Hematopoietic multipotent progenitor cell treated with erythropoietin and hydrocortisone succinate and interleukin-3 and kit ligand, for 4 days (in vitro differentiated cells): ENCODE measurements at places on chromosomes 4 and X.

DNA sequence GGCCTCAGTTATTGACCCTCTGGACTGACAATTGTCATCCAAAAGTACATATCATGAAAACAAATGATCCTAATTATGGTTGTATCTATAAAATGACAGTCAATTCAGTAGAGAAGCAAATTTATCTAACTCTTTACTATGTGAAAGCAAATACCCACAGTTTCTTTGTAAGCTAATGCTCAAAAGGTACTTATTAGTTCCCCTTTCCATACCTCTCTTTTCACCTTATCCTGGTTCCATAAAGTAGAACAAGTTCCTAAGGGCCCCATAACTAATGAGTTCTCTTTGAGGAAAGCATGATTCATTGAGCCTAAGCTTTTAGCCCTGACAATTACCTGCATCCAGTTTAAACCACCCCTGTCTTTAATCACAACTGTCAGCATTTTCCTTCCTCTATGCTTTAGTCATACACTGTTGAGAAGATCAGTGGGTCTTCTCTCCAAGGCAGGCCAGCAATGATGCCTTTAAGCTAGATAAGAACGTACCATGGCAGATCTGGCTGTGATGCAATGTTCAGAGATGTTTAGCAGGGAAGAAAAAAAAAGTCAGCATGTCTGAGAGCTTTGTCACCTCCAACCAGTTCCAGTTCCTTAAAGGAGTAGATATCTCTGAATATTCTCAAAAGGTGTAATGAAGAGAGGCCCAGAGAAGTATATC lies 179.7 kb upstream of the RASGEF1B start:
- peak; percentile 36 for DNase-seq

DNA sequence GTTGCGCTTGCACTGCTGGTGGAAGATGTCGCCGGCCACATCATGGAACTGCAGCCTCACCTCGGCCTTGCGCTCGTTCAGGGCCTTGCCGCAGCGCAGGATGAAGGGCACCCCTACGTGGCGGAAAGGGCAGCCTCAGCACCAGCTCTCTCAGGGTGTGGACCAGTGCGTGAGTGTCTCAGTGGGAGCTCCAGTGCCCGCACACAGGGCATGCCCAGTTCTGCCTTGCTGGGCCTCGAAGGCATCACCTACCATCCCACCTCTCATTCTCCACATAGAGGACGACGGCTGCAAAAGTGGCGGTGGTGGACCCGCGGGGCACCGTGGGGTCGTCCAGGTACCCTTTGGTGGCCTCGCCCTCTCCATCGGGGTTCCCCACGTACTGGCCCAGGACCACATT lies 14.0 kb downstream of the G6PD start:
- DNase-seq, result no peak

DNA sequence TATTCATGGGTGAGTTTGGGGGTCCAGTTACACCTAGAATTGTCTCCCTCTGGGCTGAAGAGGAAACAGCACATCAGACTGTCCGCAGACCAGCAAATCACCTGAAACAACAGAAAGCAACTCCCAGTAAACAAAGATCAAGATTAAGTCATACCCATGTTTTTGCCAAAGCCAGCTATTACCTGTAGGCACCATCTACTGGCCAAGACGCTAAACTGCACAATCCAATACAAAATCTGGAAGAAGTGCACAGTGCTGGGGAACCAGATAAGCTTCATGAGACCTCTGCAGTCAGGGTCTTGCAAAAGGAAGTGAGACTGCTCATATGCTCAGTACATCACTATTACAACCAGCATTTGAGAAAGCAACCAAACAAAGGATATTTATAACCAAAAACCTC lies 157.5 kb upstream of the ITM2A start:
- peak; percentile 17 for DNase-seq

DNA sequence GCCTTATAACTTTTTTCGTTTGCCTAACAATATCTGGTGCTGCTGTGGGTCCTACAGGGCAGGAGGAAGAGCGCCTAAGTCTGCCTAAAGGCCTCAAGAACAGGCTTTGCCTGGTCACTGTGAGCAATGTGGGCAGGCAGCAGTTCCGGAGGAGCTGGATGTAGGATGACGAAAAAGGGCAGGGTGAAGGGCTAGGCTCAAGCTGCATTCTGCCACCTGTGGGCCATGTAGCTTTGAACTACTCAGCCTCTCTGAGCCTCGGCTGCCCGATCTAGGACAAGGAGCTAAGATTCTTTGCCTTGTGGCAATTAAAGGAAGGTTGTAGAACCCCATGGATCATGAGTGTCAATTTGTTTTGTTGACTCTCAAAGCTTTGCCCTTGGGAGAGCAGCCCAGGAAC lies 57.1 kb upstream of the MAMLD1 start:
- no peak for DNase-seq

DNA sequence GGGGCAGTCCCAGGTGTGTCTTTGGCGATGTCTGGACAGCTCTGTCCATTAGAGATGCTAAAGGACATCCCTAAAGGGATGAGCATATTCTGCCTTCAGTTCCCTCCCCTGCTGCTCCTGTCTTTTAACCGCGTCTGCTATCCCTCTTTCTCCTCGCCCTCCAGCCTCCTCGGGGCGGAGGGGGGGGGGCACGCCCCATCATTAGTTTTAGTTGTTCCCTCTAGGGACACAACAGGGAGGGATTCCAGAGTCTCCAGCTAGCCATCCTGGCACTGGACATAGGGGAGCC lies 1.1 kb downstream of the MSL3 start:
- DNase-seq, result no peak

DNA sequence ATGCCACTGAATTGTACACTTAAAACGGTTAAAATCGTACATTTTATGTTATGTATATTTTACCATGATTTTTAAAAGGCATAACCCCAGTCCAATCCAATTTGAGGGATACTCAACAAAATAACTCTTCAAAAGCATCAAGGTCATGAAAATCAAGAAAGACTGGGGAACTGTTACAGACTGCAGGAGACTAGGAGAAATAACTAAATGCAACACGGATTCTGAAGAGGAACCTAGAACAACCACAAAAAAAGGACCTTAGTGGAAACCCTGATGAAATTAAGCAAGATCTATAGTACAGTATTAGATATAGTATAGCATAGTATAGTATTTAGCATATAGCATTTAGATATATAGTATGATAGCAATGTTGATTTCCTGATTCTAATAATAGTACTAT lies 26.8 kb downstream of the SH3KBP1 start:
- peak; percentile 43 for DNase-seq

- DNase-seq, result no peak
Observed at GRCh38 chr4:188078116-188078515, 31.3 kb downstream of the TRIML2 start.

DNA sequence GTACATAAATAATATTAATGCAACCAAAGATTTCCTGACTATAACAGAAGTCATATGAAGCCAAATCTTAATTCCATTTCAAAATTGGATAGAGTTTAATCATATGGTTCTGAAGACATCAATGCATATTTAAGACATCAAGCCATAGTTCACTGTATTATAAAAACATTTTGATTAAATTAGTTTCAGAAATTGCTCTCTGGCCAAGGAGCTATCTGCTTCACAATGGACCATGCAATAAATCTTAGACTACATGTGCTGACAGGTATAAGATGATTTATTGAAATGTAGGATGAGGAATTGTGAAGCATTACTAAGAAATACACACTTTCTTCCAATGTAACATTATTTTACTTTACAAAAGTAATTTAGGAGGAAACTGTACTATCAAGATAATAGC lies 81.6 kb downstream of the MID1 start:
- no peak for DNase-seq

GRCh38 chr4:122671919-122672490 lies 51.1 kb upstream of the IL21 start:
- no peak for DNase-seq

GRCh38 chrX:68743754-68744153 lies 85.1 kb upstream of the EFNB1 start:
- DNase-seq, result no peak

GRCh38 chr4:41878170-41878969 lies 56.9 kb upstream of the TMEM33 start:
- DNase-seq, result no peak
